ENCODE measurements at places on chromosomes 5 and 9.

- peak; percentile 48 for DNase-seq
These were observed 100.3 kb downstream of the AUH start for GRCh38 chr9:91261417-91261816.

DNA sequence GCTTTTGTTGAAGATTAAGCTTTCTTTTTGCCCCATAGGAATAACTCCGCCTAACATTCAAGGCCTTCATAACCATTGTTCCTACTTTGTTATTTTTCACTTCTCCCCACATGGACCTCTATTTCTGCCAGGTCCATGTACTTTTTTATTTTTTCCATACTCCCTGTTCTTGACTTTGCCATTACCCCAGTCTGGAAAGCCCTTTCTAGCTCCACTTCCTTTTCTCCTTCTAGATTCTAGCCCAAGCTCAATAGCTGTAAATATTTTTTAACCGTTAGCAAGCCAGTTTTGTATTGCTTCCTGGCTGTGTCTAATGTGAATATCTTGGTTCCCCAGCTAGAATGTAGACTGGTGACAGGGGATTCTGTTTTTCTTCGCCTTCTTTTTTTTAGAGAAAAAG is 26.1 kb downstream of the NCBP1 start:
- peak; percentile 50 for DNase-seq

DNA sequence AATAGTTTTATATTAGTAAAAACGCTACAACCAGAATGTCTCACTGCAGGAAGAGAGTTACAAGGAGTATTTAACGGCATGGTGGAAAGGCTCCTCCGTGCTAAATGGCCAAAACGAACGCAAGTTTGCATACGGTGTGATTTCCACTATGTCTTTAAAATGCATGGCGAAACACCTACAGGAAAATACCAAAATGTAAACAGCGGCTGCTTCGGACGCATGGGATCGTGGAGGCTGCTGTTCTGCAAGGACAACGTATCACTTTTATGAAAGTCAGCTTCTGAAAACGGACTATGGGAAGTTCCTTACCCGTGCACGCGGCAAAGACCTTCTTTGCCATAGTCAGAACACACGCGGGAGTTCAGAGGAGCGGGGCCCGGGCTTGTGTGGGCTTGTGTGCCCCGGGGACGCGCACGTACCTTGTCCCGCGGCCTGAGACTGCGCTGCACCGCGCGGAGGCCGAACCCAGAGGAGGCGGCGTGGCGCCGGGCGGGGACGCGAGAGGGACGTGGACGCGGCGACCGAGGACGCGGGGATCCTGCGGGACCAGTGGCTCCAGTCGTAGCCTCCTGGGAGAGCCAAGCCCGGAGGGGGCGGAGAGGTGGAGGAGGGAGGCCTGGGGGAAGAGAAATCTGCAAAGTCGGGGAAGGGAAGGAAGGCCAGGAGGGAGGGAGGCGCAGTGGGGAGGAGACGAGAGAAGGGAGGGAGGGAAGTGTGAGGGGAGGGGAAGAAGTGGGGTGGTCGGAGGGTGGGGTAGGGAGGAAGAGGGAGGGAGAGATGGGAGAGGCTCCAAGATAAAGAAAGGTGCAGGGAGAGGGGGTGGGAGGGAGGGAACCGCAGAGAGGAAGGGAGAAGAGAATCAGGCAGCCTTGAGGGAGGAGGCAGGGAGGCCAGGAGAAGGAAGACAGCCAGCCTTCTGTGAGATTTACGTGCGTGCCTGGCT is at the start of gene CMBL:
Gene CMBL, minus strand, starts transcription at position 697 of the 943 bp plus-strand sequence. CDS start 17,140 bp downstream, outside the sequence.
- DNase-seq: peak; percentile 24

DNA sequence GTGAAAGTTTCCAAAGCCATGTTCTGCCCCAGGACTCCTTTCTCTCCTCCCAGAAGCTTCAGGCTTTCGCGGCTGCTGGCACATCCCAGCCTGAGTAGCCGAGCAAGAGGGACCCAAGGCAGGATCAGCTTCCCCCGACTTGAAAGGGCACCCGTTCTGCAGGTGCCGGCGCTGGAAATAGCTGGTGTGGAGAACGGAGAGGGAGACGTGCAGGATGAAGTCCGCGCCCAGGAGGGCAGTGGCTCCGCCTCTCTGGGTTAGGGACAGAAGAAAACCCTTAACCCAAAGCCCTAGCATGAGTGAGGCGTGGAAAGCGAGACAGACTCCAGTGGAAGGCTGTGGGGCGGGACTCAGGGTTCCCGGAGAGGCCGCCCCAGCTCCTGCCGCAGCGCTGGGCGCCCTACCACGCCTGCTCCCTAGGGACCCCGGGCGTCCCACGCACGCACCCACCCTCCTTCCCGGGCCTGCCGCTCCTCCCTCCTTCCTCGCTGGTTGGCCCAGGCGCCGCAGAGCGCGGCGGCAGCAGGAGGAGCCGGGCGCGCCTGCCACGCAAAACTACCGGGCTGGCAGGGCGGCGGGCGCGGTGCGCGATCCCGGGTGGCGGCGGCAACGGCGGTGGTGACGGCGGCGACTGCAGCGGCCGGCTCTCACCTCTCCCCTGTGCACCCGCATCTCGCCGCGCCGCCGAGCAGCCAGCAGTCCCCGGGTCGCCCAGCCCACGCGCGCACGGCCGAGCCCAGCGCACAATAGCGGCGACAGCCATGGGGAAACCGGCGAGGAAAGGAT is at the start of gene SLC1A1:
Gene SLC1A1, plus strand, starts transcription at position 550 of the 786 bp plus-strand sequence. Its CDS starts 212 bp downstream, at position 762.
- peak; percentile 8 for DNase-seq

DNA sequence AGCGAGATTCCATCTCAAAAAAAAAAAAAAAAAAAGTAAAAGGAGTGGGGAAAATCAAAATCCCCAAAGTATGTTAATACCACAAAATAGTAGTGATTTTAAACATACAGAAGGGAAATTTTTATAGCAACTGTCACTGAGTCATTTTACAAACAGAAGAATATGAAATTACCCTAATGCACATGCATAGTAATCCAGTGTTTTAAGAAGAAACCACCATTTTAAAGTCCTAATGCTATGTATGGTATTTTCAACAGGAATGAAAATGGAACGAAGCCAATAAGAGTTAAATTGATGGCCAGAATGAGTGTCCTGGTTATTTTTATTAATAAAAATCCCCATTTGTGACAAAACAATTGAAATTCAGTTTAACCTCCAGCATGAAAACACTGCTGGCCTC is 26.7 kb upstream of the NXNL2 start:
- DNase-seq: no peak

- no peak for DNase-seq
These were observed 147.2 kb upstream of the EFNA5 start for GRCh38 chr5:107817951-107818350.

DNA sequence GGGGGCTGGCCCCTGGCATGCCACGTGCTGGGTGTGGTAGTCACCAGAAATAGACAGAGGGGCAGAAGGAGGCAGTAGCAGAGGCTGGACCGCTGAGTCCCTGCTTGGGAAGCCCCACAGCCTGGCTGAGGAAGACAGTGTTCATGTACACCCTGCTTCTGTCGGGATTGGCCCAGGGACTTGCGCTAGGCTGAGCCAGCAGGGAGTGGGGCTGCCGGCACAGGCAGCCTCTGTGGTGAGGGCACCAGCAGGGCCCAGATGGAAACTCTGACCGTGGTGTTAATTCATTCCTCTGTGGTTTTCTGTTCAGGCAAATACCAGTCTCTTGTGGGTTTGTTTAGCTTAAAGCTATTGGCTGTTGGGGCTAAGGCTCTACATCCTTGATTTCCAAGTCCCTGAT is 108.6 kb upstream of the RAD23B start:
- DNase-seq: no peak

- no peak for DNase-seq
These were observed 69.1 kb downstream of the ADAMTS2 start for GRCh38 chr5:179275941-179276837.

DNA sequence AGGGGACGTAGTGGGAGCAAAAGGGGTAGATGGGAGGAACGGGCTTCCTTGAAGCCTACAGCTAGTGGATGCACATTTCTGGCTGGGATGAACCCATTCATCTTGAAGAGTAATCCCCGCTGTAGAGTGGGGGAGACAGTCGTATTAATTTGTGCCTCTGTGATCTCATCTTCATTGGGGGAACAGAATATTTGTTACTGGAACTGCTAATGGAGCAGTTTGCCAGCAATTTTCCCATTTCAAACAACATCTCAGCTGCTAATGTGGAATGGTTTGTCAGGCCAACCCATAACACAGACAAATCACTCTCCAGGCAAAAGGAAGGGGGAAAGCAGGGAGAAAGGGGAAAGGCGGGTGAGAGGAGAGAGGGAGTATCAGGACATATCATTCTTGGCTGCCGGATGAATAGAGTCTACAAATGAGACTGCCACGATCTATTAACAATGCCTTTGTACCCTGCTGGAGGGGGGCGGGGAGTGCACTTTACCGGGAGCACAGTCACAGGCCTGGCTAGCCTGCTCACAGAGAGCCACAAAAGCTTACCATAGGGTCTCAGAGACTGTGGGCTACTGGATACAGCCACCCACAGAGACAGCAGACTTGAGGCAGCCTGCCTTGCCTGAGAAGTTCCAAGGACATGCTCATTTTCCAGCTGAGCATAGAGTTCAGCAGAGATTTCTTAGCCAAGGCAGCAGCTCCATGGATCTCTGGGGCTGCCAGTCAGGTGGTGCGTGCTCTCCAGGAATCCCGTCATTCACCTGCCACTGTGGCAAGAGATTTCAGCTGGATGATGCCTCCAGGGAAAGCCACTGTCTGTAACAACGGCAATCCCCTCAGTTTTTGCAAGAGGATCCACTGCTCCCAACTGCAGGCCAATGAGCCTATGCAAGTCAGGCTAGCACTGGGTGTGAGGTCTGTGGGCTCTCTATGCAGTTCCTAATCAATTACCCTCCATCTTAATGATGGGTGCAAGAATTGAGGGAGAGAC is 217.7 kb upstream of the PANK3 start:
- no peak for DNase-seq

- DNase-seq: no peak
These were observed 47.5 kb downstream of the SAXO1 start for GRCh38 chr9:18985464-18985951.

DNA sequence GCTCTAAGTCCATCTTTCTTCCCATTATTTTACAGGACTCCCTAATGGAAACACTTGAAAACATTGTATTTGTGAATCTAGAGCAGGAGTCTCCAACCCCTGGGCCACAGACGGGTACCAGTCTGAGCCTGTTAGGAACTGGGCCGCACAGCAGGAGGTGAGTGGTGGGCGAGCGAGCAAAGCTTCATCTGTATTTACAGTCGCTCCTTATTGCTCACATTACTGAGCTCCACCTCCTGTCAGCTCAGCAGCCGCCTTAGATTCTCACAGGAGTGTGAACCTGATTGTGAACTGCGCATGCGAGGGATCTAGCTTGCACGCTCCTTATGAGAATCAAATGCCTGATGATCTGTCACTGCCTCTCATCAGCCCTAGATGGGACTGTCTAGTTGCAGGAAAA is 111.0 kb downstream of the MED27 start:
- no peak for DNase-seq

GRCh38 chr9:14401911-14402310 is 88.0 kb upstream of the NFIB start:
- no peak for DNase-seq

- no peak for DNase-seq
These were observed 28.5 kb upstream of the CORO2A start for GRCh38 chr9:98220911-98221310.

- no peak for DNase-seq
These were observed 970.2 kb upstream of the TYRP1 start for GRCh38 chr9:11722957-11723356.

- DNase-seq: no peak
These were observed 242.4 kb downstream of the MED10 start for GRCh38 chr5:6135977-6136376.

GRCh38 chr9:37800631-37801286 is at the start of gene DCAF10:
Gene DCAF10 (plus strand): TSS chr9:37800797. CDS start chr9:37800867, 70 bp downstream.
- DNase-seq: peak; percentile 90

DNA sequence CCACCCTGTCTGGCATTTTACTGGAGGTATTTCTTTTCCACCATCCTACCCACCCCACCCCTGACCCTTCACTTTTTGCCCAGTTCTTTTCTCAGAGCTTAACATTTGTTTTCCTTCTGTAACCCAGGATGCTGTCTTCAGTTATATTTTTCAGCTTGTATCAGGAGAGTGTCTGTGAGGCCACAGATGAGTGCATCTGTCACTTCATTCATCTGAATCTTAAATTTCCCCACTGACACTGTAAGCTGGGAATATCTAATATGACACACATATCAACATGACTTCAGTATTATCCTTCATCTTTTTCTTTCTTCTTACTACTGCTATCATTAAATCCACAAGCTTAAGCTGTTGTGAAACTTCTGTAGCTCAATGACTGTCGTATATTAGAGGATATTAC is 4.9 kb downstream of the MARCHF3 start:
- no peak for DNase-seq

DNA sequence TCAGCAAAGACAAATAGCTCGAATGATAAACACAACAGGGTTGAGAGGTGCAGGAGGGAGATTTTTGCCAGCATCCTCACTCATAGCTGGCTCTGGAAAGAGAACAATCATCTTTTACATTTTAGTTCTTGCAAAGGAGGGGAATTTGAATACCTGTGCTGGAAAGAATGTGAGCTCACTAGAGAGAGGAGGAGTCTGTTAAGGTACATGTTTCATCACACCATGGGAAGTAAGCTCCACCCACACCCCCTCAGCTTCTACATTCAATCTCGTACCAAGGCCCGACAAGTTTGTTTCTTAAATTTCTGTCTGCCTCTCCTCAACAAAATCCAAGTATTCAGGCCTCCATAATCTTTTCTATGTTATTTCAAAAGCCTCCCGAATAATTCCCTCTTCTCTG is 254.6 kb downstream of the BRINP1 start:
- no peak for DNase-seq

- peak; percentile 25 for DNase-seq
These were observed 7.0 kb downstream of the NOTCH1 start for GRCh38 chr9:136538599-136539426.

- no peak for DNase-seq
These were observed 68.9 kb downstream of the PPIC start for GRCh38 chr5:122967625-122968024.

GRCh38 chr9:91029650-91030361 is 228.2 kb downstream of the SYK start:
- no peak for DNase-seq

- DNase-seq: no peak
These were observed at the start of gene PRDM12 for GRCh38 chr9:130664251-130665028. Gene PRDM12 (plus strand): TSS chr9:130664594. CDS start chr9:130664654, 60 bp downstream.

DNA sequence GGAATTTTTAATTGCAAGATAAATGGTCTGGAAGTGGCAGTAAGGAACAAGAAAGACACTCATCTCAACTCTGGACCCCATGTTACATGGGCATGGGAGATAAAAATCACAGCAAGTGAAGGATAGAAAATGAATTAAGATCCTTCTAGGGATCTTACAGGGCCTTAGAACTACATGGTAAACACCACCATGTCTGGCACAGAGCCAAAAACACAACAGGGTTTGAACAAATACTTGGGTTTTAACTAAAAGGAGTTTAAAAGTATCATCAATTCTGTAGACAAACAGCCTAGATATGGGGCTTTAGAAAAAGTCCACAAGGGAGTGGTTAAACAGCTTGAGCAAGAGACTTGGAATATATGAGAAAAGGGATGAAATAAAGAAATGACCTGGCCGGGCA is 366.4 kb downstream of the ARL15 start:
- no peak for DNase-seq
